A549 (cell line): ENCODE measurements at places on chromosomes 7 and 10.

- no peak for DNase-seq
These were observed 600.6 kb downstream of the PHTF2 start for GRCh38 chr7:78399033-78399769.

GRCh38 chr7:30351286-30351685 is 66.9 kb downstream of the ZNRF2 start:
- DNase-seq = no peak

DNA sequence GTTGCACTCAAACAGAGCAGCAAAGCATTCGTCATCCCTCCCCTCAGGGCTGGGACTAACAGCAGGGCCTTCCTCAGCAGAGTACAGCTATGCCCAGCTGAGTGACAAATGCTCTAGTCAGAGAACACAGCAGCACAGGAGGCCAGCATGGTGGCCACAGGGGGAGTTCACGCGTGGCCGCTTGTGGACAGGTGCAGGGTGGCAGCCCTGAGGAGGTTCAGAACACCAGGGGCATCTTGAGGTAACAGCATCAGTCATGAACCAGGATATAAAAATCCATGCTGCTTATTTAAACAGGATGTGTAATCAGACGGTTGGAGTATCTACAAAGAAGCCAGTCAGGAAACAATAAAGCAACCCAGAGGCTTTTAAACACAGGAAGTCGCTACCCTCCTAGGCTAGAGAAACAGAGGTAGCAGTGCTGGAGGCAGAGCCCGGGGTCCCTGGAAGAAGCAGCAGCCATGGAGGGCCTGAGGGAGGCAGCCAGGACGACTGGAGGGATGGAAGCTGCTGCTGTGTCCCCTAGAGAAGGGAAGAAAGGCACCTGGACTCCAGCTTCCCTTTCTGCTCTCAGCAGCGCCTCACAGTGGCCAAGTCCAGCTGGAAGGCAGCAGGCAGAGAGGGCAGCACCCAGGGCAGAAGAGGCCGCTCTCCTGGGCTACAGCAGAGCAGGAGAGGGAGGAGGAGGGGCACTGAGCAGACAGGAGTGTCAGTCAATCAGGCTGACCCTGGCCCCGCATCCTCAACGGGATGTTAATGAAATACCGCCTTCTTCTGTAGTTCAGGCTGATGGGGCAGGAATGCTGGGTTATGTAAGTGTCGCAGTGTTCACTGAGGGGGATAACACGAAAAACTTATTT is 70.8 kb upstream of the UCN3 start:
- DNase-seq = peak; percentile 91

DNA sequence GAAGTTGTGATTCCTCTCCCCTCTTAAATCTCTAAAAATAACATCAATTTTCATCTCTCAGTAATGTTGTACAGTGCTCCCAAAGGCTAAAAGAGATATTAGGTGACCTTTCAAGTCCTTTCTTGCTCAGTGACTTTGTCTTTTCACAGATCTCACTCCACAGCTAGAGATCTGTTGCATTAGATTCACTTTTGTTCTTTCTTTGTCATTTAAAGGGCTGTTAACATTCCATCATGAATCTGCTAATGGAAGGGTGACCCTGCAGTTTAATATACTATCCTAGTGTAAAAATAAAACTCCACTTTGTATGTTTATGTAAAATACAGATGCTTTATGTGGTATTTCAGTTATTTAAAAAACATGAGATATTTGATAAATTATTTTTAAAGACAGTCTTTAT is 30.5 kb downstream of the GNAI1 start:
- no peak for DNase-seq

DNA sequence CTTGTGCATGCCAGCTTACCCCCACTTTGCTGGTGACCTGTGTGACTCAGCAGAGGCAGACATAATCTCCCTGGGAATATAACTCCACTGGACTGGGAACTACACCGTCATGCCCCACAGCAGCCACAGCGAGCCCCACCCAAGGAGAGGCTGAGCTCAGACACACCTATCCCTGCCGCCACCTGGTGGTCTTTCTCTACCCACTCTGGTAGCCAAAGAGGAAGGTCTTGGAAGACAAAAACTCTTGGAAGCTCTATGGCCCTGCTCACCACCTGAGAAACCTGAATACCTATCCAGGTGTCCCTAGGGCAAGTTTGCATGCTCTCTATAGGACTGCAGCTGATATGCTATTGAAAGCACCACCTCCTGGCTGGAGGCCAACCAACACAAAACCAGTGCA is 48.1 kb downstream of the MYO3A start:
- DNase-seq = no peak

DNA sequence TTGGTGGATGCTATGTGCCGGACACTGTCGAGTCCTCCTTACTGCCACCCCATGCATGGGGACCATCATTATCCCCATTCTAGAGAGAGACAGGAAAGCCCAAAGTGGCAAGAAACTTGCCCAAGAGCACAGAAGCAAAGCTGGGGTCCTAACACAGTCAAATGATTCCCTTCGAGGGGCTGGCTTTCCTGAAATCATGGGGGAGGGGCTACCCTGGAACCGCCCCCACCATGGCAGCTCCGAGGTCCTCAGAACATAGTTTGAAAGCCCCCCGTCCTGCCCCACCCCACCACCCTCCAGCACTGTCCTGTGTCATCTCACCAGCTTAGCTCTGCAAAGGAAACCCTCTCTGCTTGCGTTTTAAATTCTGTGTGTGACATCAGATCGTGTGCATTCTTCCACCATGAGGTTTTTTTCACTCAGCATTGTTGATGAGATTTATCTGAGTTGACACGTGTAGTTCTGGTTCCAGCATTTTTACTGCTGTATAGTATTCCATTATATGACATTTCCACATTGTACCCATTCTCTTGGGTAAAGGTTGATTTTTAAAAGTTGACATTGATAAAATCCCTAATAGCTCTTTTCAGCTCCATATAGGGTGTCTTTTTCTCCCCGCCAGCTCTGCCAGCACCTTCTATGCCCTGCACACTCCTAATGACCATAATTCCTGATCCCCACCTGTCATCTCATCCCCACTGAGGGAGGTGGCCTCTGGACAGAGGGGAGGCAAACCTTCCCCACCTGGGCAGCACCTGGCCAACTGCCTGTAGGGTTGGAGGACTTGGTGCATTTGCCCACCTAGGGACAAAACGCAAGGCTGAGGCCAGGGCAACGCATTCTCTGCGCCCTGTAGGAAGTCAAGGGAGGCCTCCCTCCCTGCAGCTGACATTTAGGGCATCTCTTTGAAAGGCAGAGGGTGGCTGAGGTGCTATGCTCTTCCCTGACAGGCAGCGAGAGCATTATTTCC is 100.2 kb upstream of the GPR26 start:
- no peak for DNase-seq

- no peak for DNase-seq
These were observed 35.4 kb downstream of the TRIM24 start for GRCh38 chr7:138495485-138495884.

- DNase-seq = no peak
These were observed 106.4 kb upstream of the FAM20C start for GRCh38 chr7:85883-86515.

- no peak for DNase-seq
These were observed 80.1 kb downstream of the EMX2 start for GRCh38 chr10:117622471-117623184.

- DNase-seq = no peak
These were observed 29.5 kb downstream of the LYZL2 start for GRCh38 chr10:30600005-30600404.

GRCh38 chr7:42193471-42194129 is 43.4 kb downstream of the GLI3 start:
- DNase-seq = no peak

DNA sequence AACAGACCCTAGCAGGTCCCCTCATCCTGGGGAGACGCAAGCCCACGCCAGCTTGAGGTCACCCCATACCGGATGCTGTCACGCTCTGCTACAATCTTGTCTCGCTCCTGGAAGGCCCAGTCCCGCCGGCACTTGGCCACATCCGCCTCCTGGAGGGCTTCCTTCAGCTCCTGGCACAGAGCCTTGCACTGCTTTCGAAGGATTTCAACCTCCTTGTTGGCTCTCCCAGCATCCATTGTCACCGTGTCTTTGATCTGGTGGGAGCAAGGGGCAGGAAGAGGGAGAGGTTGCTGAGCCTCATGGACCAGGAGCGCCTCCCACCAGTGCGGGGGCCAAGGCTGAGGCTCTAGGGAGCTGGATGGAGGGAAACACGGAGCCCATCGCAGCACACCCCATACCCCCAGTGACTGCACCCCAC is 90.9 kb downstream of the DLG5 start:
- no peak for DNase-seq

- DNase-seq = peak; percentile 90
These were observed 299.8 kb downstream of the HGF start for GRCh38 chr7:81469869-81470723.

- DNase-seq = no peak
These were observed 21.9 kb downstream of the UNC5B start for GRCh38 chr10:71234004-71234894.

DNA sequence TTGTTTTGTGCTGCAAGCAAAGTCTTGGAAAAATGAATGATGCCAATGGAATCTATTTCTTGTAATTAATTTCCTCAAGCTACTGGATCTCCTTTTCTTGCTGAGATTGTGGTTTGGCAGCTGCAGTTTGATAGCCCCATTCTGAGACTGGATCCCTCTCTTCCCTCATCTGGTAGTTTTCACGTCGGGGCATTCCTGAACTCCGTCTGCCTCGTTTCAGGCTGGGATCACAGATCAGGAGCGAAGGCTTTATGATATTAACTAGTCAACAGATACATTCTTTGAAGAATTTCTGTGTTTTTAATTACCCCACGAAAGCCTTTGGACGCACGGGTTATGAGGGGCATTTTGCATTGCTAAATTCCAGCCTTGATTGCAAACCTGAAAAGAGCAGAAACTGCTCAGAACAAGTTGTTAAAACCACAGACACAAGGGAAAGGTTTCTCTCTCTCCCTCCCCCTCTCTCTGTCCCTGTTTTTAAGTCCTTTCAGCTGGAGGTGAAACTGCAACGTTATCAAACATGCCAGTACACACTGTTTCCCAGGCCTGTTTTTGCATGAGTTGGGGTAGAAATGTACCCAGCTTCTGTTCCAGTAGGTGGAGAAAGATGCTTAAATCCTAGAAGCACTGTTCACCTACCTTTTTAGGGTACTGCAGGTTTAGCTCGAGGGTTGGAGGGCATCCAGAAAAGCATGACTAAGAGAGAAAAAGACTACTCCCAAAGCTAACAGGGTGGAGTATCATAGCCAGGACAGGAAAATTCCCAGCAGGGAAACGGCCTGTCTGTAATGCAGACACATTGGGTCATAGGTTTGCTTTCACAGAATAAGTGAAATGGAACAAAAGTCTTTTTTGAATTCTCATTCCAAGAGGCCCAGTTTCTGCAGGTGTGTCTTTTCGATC is 124.3 kb downstream of the CUX1 start:
- peak; percentile 84 for DNase-seq

- no peak for DNase-seq
These were observed 21.4 kb upstream of the TPST1 start for GRCh38 chr7:66183700-66184099.

GRCh38 chr7:150781103-150781502 is 19.1 kb downstream of the TMEM176B start:
- DNase-seq = no peak

DNA sequence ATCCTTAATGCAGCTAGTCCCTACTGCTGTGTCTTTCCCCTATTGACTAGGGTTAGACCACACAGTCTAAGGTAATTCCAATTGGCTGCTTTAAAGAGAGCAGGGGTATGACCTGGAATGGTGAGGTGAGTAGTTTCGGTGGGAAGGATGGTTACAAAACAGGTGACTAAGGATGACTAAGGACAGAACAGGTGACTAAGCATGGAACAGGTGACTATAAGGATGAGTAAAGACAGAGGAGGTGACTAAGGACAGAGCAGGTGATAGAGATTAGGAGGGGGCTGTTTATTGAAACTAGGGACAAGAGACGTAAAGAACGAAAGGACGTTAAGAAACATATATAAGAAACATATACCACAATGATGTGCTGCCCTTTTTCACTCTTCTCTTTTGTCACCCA is 145.1 kb upstream of the TMEM106B start:
- peak; percentile 17 for DNase-seq

GRCh38 chr10:129332476-129332875 is 134.6 kb upstream of the MGMT start:
- DNase-seq = peak; percentile 13

GRCh38 chr7:145692237-145692950 is 424.2 kb upstream of the CNTNAP2 start:
- DNase-seq = no peak

GRCh38 chr7:47218378-47219176 is 363.3 kb downstream of the TNS3 start:
- DNase-seq = no peak

- no peak for DNase-seq
These were observed 712.7 kb upstream of the IGFBP3 start for GRCh38 chr7:46633630-46634240.

GRCh38 chr10:63206997-63207811 is 74.1 kb downstream of the NRBF2 start:
- no peak for DNase-seq
